ENCODE measurements at places on chromosomes 16 and 17. TPM values are rescaled to one million over a fixed set of nuclear protein-coding genes. Genes with fewer than 3 reads are reported as not detected.

DNA sequence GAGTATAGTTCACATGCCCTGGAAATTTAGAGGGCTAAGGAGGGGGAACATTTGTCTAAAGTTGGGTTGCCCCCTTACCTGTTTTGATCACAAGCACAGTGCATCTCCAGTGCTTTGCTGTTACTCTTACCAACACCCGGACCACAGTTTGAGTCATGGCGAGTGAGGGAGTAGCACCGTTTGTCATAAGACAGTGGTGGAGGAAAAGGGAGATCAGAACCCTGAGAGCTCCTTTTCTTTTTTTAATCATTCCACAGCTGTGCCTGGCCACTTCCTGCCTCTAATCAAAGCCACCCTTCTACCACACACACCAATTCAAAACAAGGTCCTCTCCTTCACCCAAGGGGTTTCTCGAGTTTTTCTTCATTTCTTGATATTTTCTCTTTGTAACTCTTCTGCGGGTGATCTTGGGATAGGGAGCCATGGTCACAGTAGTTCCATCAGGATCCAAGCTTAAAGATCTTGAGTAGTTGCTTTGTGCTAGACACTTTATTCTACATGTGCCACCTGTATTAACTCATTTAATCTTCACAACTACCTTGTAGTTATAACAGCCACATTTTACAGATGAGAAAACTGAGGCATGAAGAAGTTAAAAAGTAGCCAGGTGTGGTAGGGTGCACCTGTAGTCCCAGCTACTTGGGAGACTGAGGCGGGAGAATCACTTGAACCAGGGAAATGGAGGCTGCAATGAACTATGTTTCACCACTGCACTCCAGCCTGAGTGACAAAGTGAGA lies 5.0 kb upstream of the MYL4 start:
- no peak for DNase-seq

GRCh38 chr16:35425270-35425669 lies 1965.9 kb downstream of the TP53TG3F start:
- peak; percentile 45 for DNase-seq

DNA sequence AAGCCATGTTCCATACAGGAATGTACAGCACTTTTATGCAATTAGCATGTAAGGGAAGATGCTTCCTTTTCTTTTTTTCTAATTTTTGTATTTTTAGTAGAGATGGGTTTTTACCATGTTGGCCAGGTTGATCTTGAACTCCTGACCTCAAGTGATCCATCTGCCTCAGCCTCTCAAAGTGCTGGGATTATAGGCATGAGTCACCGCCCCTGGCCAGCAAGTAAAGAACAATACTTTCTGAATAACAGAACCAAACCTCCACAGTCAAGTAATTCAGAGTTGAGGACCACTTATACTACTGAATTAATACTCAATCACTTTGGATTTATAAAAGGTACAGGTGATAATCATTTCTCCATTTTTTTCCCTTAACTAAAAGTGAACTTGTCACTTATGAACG lies 13.0 kb downstream of the C16orf87 start:
- DNase-seq: no peak

- no peak for DNase-seq
Measured at GRCh38 chr16:25256695-25257469, 763 bp downstream of the ZKSCAN2 start.

The LHX1 gene
- not detected for total RNA-seq

DNA sequence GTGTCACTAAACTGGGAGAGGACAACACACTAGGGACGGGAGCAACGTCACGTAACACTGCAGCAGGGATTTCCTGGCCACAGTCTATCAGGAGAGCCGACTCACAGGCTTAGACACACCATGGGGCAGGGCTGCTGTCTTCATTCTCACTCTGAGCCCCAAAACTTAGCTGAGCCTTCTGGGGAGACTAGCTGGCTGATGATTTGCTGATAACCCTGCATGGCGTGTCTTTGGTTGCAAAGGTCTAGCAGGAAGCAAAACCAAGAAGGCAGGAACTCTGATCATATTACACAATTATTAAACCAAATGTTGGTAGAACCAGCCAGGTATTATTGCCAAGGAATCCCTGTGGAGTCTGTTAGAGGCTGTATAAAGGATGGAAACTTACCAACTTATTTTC lies 345.0 kb downstream of the SLC39A11 start:
- DNase-seq: no peak

DNA sequence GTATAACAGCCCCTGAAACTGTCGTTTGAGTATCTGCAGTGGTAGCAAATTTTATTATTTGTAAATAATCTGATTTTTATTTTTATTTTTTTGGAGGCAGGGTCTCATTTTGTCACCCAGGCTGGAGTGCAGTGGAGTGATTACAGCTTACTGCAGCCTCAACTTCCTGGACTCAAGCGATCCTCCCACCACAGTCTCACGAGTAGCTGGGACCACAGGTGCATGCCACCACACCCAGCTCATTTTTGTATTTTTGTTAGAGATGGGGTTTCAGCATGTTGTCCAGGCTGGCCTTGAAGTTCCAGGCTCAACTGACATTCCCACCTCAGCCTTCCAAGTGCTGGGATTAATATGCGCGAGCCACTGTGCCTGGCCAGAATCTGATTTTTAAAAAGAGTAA lies 2.8 kb downstream of the NDEL1 start:
- DNase-seq: no peak

Data from right lobe of liver (tissue), 6 donors.